ENCODE measurements at places on chromosomes 4 and X. TPM values are rescaled to one million over a fixed set of nuclear protein-coding genes. Genes with fewer than 3 reads are reported as not detected.

Gene RHOXF1
- total RNA-seq, result not detected

Gene SLC38A5
- 24.2 TPM for total RNA-seq

Gene XAGE5
- total RNA-seq, result not detected

Gene FREM3
- not detected for total RNA-seq

Gene CPZ
- 2.5 TPM for total RNA-seq

Gene ADGRG2
- 0.24 TPM for total RNA-seq

Gene CLGN
- not detected for total RNA-seq

Gene GLRA3
- total RNA-seq, result not detected

Gene TLR1
- total RNA-seq, result 9.8 TPM

Gene CHRDL1
- 5.2 TPM for total RNA-seq

Gene SHROOM4
- 3.0 TPM for total RNA-seq

Gene GALNT7
- 13.4 TPM for total RNA-seq

Data from suprapubic skin (tissue), 4 donors.